Adipose tissue (tissue), 3 donors: ENCODE measurements at places on chromosomes 13 and 19. TPM values are rescaled to one million over a fixed set of nuclear protein-coding genes. Genes with fewer than 3 reads are reported as not detected.

KLK15 gene
- not detected for polyA plus RNA-seq

USHBP1 gene
- polyA plus RNA-seq = 2.5 TPM

NCAN gene
- polyA plus RNA-seq = not detected

PPM1N gene
- polyA plus RNA-seq = 3.7 TPM

CD79A gene
- polyA plus RNA-seq = 1.8 TPM

KRTDAP gene
- polyA plus RNA-seq = 0.21 TPM

MIR17HG gene
- polyA plus RNA-seq = 2.7 TPM

MEDAG gene
- 260 TPM for polyA plus RNA-seq

ZNF675 gene
- 5.7 TPM for polyA plus RNA-seq

PCP2 gene
- polyA plus RNA-seq = 3.7 TPM

ANKRD10 gene
- polyA plus RNA-seq = 50.9 TPM

GIPR gene
- polyA plus RNA-seq = 5.6 TPM

KIR3DL2 gene
- not detected for polyA plus RNA-seq

TSKS gene
- 2.5 TPM for polyA plus RNA-seq

ZGLP1 gene
- 2.2 TPM for polyA plus RNA-seq

RBM26 gene
- 15.2 TPM for polyA plus RNA-seq

TLE6 gene
- polyA plus RNA-seq = 0.77 TPM

KLK13 gene
- 1.2 TPM for polyA plus RNA-seq

DHDH gene
- polyA plus RNA-seq = 0.30 TPM

CYP4F8 gene
- polyA plus RNA-seq = not detected
